NCI-H2107 (cell line): ENCODE measurements at places on chromosomes 1 and 21.

DNA sequence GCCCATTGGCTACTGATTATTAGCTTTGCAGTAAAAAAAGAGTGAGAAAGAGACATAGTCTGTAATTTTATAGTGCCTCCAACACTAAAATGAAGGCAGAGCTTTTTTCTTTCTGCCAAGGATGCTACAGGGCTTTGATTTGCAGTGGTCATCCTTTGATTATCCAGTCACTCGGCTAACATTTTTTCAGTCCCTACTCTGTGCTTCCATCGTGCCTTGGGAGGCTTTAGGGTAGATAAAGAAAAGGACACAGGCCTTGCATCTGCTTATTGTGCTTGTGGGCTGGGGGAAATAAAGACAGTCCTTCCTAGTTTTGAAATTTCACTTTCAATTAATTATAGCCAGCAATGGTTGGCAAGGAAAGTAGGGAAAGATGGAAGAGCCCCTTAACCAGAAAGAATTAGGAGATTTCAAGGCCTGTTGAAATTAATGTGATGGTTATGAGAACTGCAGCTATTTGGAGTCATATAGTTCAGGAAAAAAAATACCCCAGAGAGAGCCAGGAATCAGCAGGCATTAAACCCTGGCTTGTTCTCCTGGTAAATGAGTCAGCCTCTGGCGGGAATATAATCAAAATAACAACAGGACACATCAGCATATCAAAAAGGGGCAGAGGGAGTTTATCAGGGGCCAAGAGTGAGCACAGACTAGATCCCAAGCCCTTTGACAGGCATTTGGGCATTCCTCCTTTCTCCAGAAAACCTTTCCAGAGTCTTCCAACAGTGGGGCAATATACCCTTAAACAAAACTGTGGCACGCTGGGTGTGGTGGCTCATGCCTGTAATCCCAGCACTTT is 27.4 kb downstream of the CACHD1 start:
- DNase-seq: no peak

DNA sequence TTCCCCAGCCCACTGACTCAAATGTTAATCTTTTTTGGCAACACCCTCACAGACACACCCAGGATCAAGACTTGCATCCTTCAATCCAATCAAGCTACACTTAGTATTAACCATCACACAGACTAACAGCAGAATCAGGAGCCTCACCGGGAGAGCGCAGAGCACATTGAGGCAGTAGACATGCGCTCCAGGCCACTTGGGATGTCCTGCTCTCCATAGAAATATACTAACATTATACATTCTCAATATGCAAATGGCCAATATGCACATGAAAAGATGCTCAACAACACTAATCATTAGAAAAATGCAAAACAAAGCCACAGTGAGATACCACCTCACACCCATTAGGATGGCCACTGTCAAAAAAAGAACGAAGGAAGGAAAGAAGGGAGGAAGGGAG is 135.0 kb upstream of the KCNE2 start:
- no peak for DNase-seq

GRCh38 chr1:111745675-111746613 is 6.7 kb upstream of the INKA2 start:
- DNase-seq: no peak

DNA sequence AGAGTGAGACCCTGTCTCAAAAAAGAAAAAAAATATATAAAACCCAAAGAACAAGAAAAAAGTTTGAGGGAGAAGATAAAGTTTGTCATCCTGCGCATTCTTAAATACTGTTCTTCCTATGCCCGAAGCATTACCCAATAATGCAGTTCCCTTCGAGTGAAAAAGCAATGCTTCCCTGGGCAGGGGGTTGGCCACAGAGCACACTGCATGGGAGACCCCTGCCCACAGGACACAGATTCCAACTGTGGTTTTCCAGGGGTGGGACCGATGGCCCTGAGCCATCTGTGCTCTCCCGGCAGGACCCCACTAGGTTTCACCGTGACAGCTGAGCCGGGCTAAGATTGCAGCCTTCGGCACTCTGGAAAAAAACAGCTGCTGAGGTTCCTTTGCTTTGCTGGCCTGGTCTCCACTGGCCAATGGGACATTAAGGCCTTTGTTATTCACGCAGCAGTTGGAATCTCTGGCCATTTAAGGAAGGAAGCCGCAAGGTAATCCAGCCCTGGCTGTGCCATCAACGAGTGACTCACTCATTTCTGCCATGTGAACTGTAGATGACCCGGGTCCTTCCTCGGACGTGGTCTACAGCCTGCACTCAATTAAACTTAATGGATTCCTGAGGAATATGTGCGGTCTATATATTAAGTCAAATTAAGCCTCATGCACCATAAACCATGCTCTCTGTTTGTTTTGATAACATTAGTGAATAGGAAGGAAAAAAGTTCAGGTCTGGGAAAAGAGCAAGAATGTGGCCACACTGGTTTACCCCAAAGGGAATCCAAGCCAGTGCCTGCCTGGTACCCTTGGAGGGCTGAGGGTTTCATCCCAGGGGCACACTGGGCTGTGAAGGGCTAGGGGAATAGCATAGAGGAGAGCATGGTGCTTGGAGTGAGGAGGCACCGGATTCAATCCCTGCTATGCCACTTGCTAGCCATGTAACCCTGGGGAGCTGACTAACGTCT is 163.2 kb downstream of the ZBTB18 start:
- DNase-seq: no peak

GRCh38 chr1:9500756-9501754 is 38.2 kb upstream of the SLC25A33 start:
- DNase-seq: no peak

DNA sequence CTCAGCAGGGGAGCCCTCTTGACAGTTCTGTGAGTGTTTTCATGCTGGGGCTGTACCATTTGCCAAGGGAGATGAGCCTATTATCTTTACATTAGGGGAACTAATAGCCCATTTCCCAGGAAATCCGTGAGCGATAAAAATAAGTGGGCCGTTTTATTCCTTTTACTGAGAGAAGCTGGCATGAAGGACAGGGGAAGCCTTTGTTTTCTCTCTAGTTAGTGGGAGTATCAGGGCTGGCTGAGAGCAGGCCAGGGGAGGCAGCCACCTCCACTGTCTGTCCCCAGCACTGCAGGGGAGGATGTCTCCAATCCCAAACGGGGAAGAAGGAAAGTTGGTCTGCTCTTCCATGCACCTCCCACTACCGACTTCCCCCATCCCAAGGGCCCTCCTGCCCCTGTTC is 2.5 kb downstream of the UBL4B start:
- DNase-seq: no peak

GRCh38 chr1:23354245-23354644 is 10.2 kb upstream of the HNRNPR start:
- no peak for DNase-seq
